Kidney (tissue), 22 donors: ENCODE measurements at places on chromosomes 12 and 14.

DNA sequence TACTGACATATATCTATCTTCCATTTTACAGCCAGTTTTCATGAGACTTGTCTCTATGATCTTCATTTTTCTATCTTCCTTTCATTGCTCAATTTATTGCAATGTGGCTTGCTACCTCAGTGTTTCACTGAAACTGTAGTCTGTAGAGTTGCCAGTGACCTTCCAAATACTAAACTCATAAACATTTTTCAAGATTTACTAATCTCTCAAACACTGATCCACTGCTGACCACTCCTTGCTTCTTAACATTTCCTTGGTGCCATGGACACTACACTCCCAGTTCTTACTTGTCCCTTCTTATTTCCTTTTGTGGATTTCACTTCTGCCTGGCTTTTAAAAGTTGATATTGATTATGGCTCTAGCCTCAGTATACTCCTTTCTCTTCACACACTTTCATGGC is 95.4 kb upstream of the SLCO1C1 start:
- no peak for DNase-seq

- DNase-seq = no peak
Observed at GRCh38 chr12:84512751-84513150, 399.8 kb downstream of the SLC6A15 start.

GRCh38 chr12:14418451-14418890 is 53.0 kb downstream of the ATF7IP start:
- DNase-seq = peak; percentile 22

- no peak for DNase-seq
Observed at GRCh38 chr12:78192979-78193378, 362.3 kb downstream of the NAV3 start.

- no peak for DNase-seq
Observed at GRCh38 chr14:102568115-102568614, 24.3 kb upstream of the RCOR1 start.

GRCh38 chr14:51733147-51733546 is 81.4 kb downstream of the FRMD6 start:
- no peak for DNase-seq

GRCh38 chr12:84128117-84128991 is 784.2 kb downstream of the SLC6A15 start:
- no peak for DNase-seq

DNA sequence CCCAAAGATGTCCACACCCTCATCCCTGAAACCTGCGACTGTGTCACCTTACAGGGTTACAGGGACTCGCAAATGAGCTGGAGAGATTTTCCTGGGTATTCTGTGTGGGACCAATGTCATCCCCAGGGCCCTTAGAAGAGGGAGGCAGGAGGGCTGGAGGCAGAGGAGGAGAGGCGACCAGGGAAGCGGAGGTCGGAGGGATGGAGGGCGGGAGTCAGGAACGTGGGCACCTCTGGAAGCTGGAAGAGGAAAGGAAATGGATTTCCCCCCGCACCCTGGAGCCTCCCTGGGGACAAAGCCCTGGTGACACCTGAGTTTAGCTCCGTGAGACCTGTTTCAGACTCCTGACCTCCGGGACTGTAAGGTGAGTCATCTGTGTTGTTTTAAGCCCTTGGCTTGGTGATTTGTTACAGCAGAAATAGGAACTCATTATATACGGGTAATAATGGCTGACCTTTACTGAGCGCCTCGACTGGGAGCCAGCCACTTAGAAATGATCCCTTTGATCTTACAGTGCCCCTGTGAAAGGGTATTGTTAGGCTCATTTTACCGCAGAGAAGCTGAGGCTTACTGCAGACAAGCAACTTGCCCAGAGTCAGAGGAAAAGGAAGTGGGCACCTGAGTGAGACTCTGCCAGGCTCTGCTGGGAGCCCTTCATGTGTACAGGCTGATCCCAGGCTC is 29.3 kb upstream of the FZD10 start:
- no peak for DNase-seq

- DNase-seq = no peak
Observed at GRCh38 chr12:90102957-90103652, 394.5 kb upstream of the ATP2B1 start.

- DNase-seq = no peak
Observed at GRCh38 chr14:55600784-55601561, 21.0 kb downstream of the KTN1 start.

- no peak for DNase-seq
Observed at GRCh38 chr12:131232036-131232435, 278.3 kb downstream of the ADGRD1 start.

- DNase-seq = no peak
Observed at GRCh38 chr14:35534208-35534872, 376 bp downstream of the INSM2 start.

DNA sequence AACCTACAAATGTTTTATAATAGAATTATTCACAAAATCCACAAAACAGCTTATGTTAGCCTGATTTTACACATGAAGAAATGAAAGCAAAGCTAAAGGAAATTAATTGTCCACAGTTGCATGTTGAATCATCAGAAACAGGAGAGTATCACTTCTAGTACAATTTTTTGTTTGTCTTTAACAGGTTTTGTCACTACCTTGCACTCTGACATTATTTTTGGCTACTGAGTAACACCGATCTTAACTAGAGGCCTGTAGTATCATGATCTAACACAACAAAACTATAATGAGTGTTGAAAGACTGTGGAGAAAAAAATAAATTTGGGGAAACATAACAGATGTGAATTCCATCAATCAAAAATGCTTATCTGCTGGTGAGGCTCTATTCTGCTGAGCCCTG is 60.1 kb downstream of the TAOK3 start:
- DNase-seq = no peak

- DNase-seq = no peak
Observed at GRCh38 chr14:87437158-87437557, 555.8 kb downstream of the GALC start.

DNA sequence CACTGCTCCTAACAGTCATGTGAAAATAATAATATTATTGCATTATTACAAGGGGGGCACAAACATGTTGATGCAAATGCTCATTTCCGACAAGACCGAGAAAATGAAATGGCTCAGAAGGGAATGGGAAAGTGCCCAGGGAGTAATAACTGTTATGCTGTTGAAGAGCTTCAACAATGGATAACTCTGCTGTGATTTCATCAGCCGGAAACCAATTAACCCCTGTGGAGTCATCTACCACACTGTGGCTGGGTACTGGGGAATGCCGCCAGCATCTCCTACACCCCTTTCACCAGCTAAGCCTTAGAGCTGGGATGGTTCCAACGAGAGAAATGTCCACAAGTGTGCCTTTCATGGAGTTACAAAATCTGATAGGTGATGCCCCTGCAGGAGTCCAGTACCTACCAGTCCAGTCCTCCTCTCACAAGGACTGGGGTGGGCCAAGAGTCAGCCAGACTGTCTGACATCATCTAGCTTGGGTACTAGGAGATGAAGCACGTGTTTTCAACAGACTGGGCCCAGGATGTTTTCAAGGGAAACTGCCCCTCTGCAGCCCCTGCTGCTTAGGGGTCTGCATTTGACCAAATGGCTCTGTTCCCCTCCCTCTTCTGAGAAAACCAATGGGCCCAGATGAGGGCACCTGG is 509.3 kb upstream of the CCDC196 start:
- DNase-seq = no peak

GRCh38 chr12:83042441-83043200 is 355.9 kb downstream of the TMTC2 start:
- DNase-seq = no peak

DNA sequence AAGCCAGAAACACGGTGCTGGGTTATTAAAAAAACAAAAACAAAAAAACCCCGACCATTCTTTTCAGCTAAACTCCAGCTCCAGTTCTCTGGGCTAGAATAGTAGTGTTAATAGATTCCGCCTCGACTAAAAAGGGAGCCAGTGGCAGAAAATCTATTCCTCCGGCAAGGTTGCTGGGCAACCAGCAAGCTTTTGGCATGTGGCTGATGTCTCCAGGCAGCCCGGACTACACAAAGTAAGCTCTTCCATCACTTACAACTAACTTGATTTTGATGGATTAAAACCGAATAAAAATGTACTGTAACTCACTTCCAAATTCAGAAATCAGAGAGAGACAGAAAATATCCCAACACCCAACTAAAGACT is 126.4 kb upstream of the FOXN3 start:
- DNase-seq = no peak

GRCh38 chr12:110563702-110564470 is 19.2 kb downstream of the PPTC7 start:
- no peak for DNase-seq

DNA sequence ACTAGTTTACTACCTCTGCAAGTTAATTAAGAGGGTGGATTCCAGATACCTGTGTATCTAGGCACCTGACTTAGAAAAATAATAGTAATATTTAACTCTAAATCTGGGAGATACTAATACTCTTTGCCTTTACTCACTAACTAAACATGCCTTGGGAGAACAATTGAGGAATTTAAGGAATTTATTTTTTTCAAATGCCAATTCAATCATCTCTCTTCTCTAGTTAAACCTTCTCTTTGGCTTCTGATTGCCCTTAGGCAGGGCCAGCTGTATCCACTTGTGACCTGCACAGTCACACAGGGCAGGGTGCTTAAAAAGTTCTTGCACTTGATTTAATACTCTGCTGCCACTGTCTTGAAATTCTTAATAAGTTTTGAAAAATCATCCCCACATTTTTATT is 142.4 kb downstream of the PLCZ1 start:
- peak; percentile 41 for DNase-seq

DNA sequence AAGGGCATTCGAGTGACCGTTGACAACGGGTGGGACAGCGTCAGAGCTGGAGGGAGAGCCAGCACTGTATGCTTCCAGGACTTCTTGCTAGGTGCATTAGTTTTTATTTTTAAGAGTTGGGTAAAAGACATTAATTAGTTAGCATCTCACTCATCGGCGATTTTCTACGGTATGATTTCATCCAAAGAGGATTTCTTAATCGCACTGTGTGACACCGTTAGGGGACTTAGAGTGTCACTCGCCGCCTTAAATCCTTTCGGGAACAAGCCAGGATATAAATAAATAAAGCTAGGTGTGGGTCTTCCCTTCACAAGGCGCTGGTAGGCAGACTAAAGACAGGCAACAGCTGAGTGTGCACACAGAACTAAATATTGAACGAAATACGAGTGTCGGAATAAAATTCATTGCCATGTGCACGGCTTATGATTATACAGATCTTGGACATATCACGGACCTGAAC is 869 bp upstream of the NOVA1 start:
- DNase-seq = no peak

- DNase-seq = peak; percentile 30
Observed at GRCh38 chr14:90599748-90600507, 203.1 kb downstream of the CALM1 start.

DNA sequence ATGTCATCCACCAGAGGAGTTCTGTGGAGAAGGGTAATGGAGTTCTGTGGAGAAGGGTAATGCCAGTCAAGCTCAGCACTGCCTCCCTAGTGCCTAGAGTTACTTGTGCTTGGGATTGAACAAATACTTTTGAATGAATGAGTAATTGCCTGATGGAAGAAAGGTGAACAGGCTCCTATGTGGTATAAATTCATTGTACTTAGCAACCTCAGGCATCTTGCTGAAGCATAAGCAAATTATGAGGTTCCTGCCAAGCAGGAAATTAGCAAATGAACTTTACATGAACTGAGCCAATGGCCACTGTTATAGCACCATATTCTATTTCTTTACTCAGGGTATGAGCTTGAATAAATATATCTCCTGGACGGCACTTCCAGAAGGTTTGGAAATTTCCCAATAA is 1047.2 kb downstream of the SLC6A15 start:
- DNase-seq = no peak

- DNase-seq = peak; percentile 87
Observed at GRCh38 chr14:89417465-89418225, 612 bp upstream of the FOXN3 start.

GRCh38 chr12:67223225-67223624 is 45.9 kb upstream of the CAND1 start:
- DNase-seq = no peak

DNA sequence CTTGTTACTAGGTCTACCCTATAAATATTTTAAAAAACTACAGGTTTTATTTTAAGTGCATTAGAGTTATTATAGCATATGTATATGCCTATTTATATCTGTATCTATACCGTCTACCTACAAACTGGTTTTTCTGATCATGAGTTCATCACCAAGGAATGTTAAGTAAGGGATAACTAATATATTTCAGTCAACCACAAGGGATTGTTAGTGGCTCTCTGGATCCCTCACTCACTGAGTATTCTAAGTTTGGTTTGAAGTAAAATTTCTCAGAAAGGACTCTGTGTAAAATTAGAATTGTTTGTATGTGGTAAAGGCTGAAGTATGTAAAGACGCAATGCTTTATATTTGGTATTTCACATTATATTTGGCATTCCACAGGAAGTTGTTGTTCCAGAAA is 4.8 kb downstream of the EPYC start:
- DNase-seq = no peak

DNA sequence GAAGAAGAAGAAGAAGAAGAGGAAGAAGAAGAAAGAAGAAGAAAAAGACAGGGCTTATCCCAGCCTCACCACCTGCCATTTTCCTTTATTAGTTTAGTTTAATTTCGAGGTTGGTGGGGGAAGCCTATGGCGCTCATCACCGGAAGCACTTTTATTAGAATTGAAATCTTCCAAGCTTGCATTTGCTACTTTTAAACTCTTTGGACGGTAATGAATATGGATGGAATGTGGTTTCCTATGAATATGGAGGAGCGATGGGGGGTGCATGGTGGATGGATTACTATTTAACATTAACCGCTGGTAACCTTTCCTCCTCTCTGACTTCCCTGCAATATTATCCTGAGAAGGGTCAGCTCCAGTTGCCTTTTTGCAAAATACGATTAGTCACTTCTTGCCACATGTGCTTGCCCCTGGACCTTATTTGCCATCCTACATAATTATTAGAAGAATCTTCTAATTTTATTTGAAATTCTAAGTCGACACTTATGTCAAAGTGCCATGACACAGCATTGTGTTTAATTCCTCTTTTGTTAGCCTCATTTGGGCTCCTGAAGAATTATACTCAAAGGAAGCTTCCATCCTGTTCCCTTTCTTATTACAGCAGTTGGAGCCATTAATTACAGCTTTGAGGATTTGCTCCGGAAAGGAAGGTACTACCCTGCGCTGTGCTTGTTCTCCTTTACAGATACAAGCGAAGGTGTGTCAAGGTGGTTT is 424.5 kb downstream of the VRK1 start:
- no peak for DNase-seq

DNA sequence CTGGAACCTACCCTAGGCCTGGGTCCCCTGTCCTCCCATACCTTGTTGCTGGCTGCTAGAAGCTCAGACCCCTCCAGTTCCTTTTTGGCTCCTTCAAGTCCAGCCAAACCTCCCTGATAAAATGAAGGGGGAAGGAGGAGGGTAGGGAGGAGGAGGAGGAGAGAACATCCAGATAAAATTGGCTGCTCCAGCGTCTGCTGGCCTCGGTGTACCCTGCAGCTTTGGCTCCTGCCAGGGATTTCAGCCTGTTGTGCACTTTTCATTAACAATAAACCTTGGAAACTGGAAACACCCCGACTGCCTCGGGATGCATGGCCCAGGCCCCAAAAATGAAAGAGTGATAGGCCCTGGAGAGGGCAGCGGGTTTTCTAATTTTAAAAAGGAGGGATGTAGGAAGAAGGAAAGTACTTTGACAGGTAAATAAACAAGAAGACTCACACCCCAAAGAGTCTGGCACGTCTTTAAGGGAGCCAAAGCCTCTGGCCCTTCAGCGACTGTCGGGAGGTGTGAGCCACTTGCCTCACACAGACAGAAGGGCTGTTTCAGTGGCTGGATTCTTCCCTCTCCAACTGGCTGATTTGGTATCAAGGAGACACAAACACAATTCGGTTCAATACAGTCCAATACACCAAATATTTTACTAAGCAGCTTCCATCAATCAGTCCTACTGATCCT is 49.8 kb downstream of the NUAK1 start:
- no peak for DNase-seq
